ENCODE measurements at places on chromosomes 2 and 18.

GRCh38 chr18:73408469-73408868, 540.7 kb upstream of the NETO1 start:
- DNase-seq = no peak

- DNase-seq = no peak
Measured at GRCh38 chr2:158182676-158183295, 81.1 kb downstream of the UPP2 start.

DNA sequence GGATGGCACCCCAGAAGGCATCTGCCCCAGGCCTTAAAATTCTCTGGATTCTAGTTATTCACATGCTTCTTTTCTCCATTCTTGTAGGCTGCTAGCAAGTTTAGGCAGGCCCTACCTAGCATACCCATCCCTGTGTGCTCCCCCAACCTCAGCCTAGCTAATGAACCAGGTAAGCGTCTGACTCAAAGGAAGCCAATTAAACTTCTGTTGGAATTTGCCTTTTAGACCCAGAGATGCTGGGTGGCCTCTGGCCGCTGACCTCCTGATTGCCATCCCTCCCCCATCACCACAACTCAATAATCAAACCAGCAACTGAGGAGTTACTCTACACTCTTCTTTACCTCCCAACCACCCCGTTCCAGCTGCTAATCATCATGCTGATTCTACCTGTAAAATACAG, 19.0 kb upstream of the CEP68 start:
- no peak for DNase-seq

- DNase-seq = no peak
Measured at GRCh38 chr18:62426191-62426488, 96.7 kb upstream of the ZCCHC2 start.

DNA sequence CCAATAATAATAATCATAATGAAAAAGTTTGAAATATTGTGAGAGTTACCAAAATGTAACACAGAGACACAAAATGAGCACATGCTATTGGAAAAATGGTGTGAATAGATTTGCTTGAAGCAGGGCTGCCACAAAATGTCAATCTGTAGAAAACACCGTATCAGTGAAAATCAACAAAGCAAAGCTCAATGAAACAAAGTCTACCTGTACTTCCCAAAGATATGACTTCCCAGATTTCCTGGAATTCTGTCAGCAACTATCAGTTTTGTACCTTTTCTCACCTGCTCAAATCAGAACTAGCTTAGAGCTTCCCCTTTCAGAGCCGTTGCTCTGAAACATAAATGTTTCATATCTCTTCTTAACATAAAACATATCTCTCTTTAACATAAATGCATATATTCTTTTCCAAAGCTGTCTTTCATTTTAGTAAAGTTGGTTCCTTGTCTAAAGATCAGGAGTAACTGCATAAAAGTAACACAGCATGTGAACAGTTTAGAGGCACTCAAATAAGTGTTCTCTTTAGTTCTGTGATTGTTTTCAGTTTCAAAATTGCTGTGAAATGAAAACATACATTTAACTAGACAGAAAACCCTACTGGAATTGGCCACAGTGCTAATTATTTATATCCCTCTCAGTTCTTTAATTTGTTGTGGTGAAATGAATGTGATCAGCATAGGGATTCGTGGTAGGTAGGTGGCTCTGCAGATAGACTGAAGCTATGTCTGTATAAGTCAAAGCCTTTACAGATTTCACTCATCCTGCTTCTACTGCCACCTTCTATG, 262.5 kb downstream of the KCNJ3 start:
- DNase-seq = no peak

DNA sequence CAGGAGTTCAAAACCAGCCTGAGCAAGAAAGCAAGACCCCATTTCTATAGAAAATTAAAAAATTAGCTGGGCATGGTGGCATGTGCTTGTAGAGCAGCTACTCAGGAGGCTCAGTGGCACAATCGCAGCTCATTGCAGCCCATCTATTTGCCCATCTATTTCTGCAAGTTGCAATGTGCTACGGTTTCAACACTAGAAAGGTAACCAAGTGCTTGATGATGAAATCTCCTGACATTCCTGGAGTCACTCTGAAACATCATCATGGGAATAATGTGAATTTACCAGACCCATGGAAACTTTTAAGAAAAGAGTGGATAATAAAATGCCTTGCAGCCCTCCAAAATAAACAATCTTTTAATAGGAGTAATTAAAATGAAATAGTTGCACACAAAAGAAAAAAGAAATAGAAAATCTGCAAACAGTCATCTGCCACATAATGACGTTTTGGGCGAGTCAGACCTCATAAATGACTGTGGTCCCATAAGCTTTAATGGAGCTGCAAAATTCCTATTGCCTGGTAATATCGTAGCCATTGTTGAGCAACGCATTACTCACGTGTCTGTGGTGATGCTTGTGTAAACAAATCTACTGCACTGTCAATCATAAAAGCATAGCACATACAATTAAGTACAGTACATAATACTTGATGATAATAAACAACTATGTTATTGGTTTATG, 46.6 kb upstream of the AMMECR1L start:
- no peak for DNase-seq

GRCh38 chr2:200479692-200480265, 30.1 kb downstream of the KCTD18 start:
- DNase-seq = no peak

GRCh38 chr18:39215920-39216319, 1650.3 kb upstream of the CELF4 start:
- DNase-seq = no peak

- DNase-seq = no peak
Measured at GRCh38 chr18:65942104-65942503, 191.3 kb downstream of the CDH7 start.

- no peak for DNase-seq
Measured at GRCh38 chr2:216733046-216733445, 37.7 kb upstream of the IGFBP5 start.

DNA sequence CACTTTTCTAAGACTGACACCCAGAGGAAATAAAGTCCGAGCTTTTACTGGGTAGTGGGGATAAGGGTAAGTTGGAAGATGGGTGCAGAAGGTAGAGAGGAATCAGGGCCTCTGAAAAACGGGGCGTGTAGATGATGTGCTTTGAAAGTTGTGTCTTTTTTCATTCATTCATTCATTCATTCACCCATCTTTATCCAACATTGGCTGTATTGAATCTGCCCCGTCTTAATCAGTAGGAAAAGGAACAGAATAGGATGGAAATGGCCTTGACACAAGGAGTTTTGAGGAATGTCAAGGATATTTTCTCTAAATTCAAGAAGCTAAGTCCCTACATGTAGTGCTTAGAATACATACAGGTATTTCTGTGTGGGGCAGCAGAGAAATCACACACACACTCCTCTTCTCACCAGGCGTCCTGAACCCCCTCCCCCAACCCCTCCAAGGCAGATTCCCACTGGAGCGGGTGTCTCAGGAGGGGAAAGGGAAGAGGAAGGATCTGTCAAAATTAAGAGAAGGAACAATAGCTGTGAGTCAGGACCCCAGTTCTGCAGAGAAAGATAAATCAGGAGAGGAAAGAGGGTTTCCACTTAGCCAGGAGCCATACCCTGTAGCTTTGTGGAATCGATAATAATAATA, 13.9 kb downstream of the DYSF start:
- no peak for DNase-seq

GRCh38 chr2:104574367-104574766, 279.5 kb upstream of the POU3F3 start:
- DNase-seq = no peak

Data from T-helper 2 cell treated with Interferon-gamma antibody and Interleukin-4, amounts not matched to agents 5 μg/mL and 100 μg/mL, for 36 hours (primary cell).